ENCODE measurements at places on chromosomes 2 and 18. TPM values are rescaled to one million over a fixed set of nuclear protein-coding genes. Genes with fewer than 3 reads are reported as not detected.

The GAD1 gene
- total RNA-seq, result not detected

The PRKAG3 gene
- not detected for total RNA-seq

The CIB4 gene
- not detected for total RNA-seq

The NEURL3 gene
- 0.34 TPM for total RNA-seq

The CRYBA2 gene
- total RNA-seq, result not detected

The POTEI gene
- 0.05 TPM for total RNA-seq

The RAMP1 gene
- total RNA-seq, result not detected

The STK39 gene
- total RNA-seq, result 10.0 TPM

The AFTPH gene
- total RNA-seq, result 15.8 TPM

The HOXD3 gene
- total RNA-seq, result 4.6 TPM

The SERPINB7 gene
- total RNA-seq, result not detected

The SERPINB3 gene
- not detected for total RNA-seq

The TSPYL6 gene
- total RNA-seq, result not detected

The PSMA8 gene
- total RNA-seq, result not detected

The KCNIP3 gene
- 0.15 TPM for total RNA-seq

The TMEM131 gene
- 15.7 TPM for total RNA-seq

The LRP2 gene
- not detected for total RNA-seq

The CD28 gene
- not detected for total RNA-seq

The PKDCC gene
- 1.3 TPM for total RNA-seq

The CBLN2 gene
- total RNA-seq, result 0.10 TPM

The SFTPB gene
- total RNA-seq, result not detected

The ANKRD53 gene
- 0.73 TPM for total RNA-seq

The SKOR2 gene
- not detected for total RNA-seq

The AQP12A gene
- not detected for total RNA-seq

The RPIA gene
- 9.9 TPM for total RNA-seq

The CARF gene
- total RNA-seq, result 1.3 TPM

The INPP5D gene
- total RNA-seq, result 17.5 TPM

The RUFY4 gene
- not detected for total RNA-seq

The HAAO gene
- not detected for total RNA-seq

The SERPINB4 gene
- total RNA-seq, result not detected

The COLEC11 gene
- total RNA-seq, result not detected

All from mammary microvascular endothelial cell (primary cell).